Spinal cord (tissue), 10 donors: ENCODE measurements at places on chromosomes 1 and 21. TPM values are rescaled to one million over a fixed set of nuclear protein-coding genes. Genes with fewer than 3 reads are reported as not detected.

GRCh38 chr1:96240438-96240837, 481.1 kb upstream of the PTBP2 start:
- no peak overlapping the region for H3K27ac ChIP-seq
- H3K27me3 ChIP-seq, result no peaks in the 10 kb centered on the region
- no peak overlapping the region for H3K4me3 ChIP-seq
- H3K4me1 ChIP-seq, result no peaks in the 10 kb centered on the region

The RGL1 gene
- 50.7 TPM for total RNA-seq

GRCh38 chr1:85137660-85138059, 63.2 kb downstream of the SYDE2 start:
- no peak overlapping the region for H3K27ac ChIP-seq
- DNase-seq, result peak; percentile 47
- H3K36me3 ChIP-seq, result no peaks in the 10 kb centered on the region
- H3K27me3 ChIP-seq, result no peaks in the 10 kb centered on the region

The DOP1B gene
- 20.3 TPM for total RNA-seq

GRCh38 chr1:73056826-73057225, 774.5 kb upstream of the NEGR1 start:
- no peaks in the 10 kb centered on the region for H3K4me1 ChIP-seq
- no peaks in the 10 kb centered on the region for H3K36me3 ChIP-seq
- no peak for DNase-seq
- no peaks in the 10 kb centered on the region for H3K27me3 ChIP-seq

DNA sequence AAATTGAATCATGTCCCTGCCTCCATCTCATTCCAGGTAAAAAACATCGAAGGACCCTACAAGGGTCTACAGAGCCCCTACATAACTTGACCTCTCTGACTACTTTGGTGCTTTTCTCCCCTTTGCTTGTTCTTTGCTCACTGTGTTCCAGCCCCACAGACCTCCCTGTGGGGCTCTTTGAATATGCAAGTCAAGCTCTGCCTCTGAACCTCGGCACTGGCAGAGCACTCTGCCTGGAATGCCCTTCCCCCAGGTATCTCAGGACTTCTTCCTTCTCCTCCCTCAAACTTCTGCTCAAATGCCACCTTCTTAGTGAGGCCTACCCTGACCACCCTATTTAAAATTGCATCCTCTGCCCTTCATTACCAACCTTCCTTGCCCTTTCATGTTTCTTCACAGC, 87.8 kb upstream of the CD34 start:
- no peaks in the 10 kb centered on the region for H3K4me1 ChIP-seq
- no peak overlapping the region for H3K27ac ChIP-seq
- DNase-seq, result no peak
- H3K4me3 ChIP-seq, result no peak overlapping the region

The ZNF669 gene
- total RNA-seq, result 12.4 TPM

The C8A gene
- not detected for total RNA-seq

DNA sequence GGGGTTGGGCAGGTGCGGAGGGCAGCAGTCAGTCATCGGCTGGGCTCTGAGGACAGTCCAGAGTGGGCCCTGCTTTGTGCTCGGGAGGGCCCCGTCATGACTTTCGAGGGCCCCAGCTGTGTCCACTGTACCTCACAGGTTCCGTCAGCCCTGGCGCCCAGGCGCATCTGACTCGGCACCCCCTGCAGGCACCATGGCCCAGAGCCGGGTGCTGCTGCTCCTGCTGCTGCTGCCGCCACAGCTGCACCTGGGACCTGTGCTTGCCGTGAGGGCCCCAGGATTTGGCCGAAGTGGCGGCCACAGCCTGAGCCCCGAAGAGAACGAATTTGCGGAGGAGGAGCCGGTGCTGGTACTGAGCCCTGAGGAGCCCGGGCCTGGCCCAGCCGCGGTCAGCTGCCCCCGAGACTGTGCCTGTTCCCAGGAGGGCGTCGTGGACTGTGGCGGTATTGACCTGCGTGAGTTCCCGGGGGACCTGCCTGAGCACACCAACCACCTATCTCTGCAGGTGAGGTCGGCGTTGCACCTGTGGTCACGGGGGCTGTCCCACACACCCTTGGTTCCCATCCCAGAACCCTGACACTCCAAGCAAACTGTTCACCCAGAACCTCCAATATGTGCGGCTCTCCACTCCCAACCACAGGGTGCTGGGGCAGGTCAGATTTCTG, 7.8 kb downstream of the PODN start:
- no peaks in the 10 kb centered on the region for H3K27me3 ChIP-seq
- no peak overlapping the region for H3K4me3 ChIP-seq
- no peak for DNase-seq
- H3K36me3 ChIP-seq, result no peaks in the 10 kb centered on the region
- peaks cover 9% of the 10 kb centered on the region for H3K4me1 ChIP-seq
